ENCODE measurements at places on chromosomes 6 and 20.

- DNase-seq = no peak
Observed at GRCh38 chr20:23234311-23235078, 116.1 kb upstream of the NXT1 start.

DNA sequence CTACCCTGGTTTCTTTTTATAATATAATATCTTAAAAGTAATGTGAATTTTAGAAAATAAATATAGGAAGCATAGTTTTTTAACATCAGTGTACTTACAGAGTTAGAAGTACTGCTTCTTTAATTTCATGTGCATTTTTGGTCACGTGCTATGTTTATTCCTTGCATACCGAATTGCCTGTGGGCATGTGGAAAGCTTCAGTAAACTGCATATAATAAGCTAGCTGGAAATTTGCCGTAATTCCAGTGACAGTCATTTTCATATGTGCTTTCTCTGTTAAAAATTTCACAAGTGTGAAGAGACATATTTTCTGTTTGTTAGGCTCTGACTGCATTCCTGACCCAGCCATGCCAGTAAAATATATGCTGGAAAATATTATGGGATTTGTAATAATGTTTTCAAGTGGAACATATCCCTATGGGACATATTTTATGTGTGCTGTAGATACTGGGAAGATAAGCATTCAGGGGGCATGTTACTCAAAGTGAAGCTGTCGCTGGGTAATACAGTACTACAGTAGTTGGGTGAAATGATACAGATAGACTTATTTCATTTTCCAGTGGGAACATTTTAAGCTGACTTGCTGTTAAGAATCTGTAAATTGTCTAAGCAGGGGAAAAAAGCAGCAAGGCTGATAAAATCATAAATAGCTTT lies 616.7 kb downstream of the FRK start:
- DNase-seq = no peak

GRCh38 chr20:227439-228105 lies 514 bp downstream of the DEFB129 start:
- peak; percentile 76 for DNase-seq

GRCh38 chr6:31479933-31480535 lies 17.9 kb upstream of the MICB start:
- no peak for DNase-seq

GRCh38 chr6:77979204-77979603 lies 326.4 kb downstream of the MEI4 start:
- no peak for DNase-seq

DNA sequence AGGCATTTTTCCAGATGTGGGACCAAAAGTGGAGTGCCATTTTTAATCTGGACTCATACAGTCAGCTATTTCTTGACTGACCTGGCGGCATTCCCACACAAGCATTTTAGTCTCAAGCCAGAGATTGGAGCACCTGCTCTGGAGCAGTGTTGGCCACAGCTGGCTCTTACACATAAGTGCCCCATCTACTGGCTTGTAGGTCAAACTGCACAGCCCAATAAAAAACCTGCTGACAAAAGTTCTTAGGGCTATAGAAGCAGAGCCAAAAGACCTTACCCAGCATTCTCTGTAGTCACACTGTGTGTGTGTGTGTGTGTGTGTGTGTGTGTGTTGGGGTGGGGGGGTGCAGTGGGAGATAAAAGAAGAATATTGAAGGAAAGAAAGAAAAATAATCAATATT lies 38.6 kb upstream of the SENP6 start:
- DNase-seq = peak; percentile 51

- no peak for DNase-seq
Observed at GRCh38 chr6:96990462-96990861, 65.9 kb downstream of the KLHL32 start.

DNA sequence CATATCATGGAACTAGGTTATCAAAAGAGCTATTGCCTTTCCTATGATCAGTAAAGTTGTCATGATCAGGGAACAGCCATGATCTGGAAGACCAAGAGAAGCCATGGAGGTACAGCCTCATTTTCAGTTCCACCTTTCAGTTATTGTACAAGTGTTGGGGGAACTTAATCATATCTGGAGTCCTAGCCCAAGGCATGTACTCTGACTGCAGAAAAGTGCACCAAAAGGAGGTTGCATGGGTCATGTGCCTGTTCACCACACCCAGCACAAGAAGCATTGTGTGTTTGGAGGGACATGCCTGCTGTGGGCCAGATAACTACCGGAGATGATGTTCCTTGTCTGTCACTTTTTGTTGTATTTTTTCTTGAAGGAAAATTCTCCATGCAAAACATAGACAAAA lies 185.8 kb upstream of the MAN1A1 start:
- peak; percentile 29 for DNase-seq

- no peak for DNase-seq
Observed at GRCh38 chr20:4247898-4248858, 232.8 kb upstream of the RNF24 start.

GRCh38 chr20:37530696-37531095 lies 3.0 kb upstream of the BLCAP start:
- DNase-seq = no peak

DNA sequence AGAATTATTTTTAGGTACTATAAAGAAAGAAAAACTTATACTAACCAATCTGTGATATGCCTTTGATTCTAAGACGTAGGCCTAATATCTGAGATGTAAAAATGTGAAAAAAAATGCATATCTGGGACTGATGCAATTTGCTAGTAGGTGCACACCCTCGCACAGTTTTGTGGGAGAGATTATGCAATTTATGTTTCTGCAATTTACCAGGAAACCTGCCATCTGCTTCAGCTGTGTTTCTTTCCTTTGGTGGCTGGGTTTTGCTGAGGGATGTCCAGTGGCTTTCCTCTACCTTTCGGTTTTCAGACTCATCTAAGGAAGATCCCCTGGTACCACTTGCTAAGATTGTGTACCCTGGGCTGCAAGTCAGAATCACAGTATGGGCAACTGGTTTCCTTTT lies 186.9 kb downstream of the ZFP64 start:
- peak; percentile 71 for DNase-seq

GRCh38 chr6:88538130-88538706 lies 372.1 kb upstream of the CNR1 start:
- peak; percentile 46 for DNase-seq

- DNase-seq = no peak
Observed at GRCh38 chr20:63280371-63280770, 7.8 kb downstream of the ARFGAP1 start.

GRCh38 chr6:25375125-25375524 lies 96.0 kb downstream of the CARMIL1 start:
- no peak for DNase-seq

DNA sequence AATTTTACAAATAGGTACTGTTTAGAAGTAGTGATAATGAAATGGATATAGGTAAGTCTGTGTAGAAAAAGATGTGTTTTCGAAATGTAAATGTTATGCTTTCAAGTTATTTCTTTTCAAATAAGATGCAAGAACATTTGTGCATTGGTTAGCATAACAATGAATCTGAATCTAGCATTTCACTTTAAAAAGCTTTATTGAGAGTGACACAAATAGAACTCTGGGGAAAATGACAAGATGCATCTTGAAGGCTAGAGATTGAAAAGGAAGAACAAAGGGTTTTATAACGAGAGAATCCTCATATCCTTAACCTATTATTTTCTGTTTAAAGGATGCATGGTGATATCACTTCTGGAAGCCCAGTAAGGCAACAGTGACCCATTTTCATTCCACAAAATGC lies 639.9 kb upstream of the PTCHD4 start:
- no peak for DNase-seq

DNA sequence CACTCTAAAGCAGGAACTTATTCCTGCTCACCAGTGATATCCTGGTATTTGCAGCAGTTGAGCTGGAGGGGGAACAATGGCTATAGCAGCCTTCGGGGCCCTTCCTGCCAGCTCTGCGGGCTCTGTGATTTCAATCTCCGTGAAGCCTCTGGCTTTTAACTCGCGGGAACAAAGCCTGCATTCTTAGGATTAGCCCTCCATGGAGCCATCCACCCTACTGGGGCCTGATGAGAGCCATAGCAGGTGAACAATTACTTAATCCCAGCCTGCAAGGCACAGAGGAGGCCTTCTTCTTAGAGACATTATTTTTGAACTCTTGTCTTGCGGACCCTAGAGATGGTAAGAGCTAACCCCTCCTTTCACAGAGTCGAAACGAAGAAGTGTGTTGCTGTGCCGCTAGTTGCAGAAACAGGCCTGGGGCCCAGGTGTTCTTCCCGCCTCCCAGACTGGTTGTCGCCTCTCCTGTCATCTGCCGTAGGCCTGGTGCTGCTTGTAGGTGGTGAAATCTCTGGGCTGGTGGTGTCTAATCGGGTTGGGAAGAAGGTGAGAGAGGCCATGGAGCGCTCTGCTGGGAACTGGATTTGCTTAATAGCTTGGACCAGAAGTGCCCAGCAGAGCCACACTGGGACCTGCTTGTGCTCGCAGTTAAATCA lies 9.7 kb downstream of the GHRH start:
- DNase-seq = no peak

- peak; percentile 43 for DNase-seq
Observed at GRCh38 chr20:43799150-43799711, 72.4 kb upstream of the GTSF1L start.

DNA sequence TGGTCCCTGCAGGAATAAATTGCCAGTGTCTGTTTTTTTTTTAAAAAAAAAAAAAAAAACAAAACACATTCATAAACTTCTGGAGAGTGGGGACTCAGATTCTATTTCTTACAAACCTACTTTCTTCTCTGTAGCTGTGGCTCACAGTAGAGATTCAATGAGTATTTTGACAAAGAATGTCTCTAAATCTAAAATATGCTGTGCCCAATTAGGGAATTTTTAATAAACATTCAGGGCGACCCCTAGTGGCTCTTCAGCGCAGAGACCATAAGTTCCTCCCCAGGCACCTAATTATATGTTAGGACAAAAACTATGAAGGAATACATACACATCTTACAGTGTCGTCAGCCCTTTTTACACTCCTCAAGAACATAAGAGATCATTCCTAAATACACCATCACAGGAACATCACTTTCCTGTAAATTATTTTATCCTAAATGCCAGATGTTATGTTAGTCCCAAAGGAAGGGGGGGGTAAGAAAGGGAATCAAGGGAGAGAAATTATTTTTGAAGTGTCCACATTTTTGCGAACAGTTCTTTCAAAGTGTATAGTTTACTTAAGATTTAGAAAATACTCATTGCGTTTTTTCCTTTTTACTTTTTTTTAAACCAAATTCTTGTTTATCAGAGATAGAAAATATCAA lies 21.8 kb upstream of the NAA20 start:
- DNase-seq = peak; percentile 68

- DNase-seq = no peak
Observed at GRCh38 chr6:5300206-5300764, 39.0 kb downstream of the FARS2 start.

- DNase-seq = peak; percentile 60
Observed at GRCh38 chr20:38278763-38279162, 18.2 kb upstream of the KIAA1755 start.

DNA sequence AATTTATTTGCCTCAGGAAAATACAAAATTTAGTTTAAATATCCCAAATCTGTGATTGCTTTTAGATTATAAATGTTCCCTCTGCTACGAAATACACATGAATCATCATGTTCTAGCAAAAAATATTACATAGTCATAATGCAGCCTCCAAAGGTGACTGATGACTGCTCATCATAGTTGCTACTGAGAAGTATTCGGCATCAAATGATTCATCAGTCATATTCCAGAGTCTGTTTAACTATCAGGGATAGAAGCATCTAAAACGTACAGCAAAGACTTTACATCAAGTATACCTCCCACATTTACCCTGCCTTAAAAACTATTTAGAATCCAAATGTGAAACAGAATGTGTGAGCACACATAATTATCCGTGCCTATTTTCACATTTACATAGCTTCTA lies 626.0 kb downstream of the CDH26 start:
- no peak for DNase-seq

GRCh38 chr20:58142843-58143185 lies 85.6 kb downstream of the ANKRD60 start:
- DNase-seq = no peak

DNA sequence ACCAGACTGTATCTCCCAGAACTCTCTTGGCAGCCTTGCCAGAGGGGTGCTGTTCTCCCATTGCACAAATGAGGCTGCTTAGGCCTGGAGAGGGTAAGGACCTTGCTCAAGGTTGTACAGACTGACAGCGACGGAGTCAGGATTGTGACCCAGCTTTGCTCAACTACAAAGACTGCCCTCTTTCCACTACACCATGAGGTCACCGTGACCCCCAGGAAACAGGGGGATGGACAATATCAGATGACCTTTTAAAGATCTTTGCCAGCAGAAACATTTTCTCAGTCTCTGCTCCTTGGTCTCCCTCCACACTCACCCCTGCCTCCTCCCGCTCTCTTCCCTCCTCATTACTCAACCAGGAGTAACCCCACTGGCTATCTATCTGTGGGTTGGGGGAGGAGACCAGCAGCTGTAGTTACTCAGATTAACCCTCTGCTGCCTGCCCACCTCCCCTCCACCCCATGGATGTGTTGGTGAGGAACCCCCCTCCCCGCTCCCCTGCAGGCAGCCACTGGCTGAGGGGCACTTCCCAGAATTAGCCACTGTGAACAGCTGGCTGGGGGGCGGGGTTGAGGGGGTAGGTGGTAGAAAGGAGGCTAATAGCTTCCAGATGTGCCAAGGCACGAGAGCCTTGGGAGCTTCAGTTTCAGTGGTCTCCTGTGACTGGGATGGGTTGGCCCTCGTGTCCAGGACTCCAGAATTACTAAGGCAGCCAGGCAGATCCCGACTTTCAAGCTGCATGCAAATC lies 26.9 kb upstream of the MRPS18A start:
- DNase-seq = peak; percentile 25

DNA sequence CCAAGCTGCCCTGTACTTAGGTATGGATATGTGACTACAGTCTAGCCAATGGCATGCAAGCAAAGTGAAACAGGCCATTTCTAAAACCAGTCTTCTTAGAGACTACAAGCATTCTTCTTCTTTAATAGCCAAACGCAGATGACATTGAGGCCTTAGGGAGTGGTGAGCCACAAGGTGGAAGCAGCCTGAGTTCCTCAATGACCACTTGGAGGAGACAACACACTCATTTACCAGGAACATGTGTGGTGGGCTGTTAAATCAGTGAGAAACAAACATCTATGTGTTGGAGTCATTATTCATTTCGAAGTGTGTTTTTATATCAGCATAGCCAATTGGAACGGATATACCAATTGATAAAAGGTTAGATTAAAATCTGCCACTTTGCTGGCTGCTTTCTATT lies 122.0 kb downstream of the GFRAL start:
- no peak for DNase-seq

- no peak for DNase-seq
Observed at GRCh38 chr6:88730611-88731011, 232.8 kb downstream of the RNGTT start.

DNA sequence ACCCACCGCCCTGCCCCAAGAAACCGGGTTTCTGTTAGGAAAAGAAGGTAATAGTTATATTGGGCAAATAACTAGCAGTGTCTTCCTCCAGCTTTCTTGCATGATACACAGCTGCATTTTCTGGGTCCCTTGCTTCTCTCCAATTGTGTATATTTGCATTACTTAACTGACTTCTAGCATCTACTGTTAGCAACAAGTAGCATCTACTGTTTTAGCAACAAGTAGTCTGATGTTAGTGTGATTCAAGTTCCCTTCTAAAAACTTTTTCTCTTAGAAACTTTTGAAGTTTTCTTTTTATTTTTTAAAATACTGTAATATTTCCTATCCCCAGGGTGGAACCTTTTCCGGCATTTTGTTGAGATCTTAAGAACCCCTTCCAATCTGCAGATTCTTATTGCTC lies 221.2 kb downstream of the CLIC5 start:
- DNase-seq = no peak

- DNase-seq = no peak
Observed at GRCh38 chr6:527989-528673, 128.8 kb downstream of the HUS1B start.

Data from MV-4-11 (cell line).